ENCODE measurements at places on chromosomes 7 and 10. TPM values are rescaled to one million over a fixed set of nuclear protein-coding genes. Genes with fewer than 3 reads are reported as not detected.
A peak's percentile ranks its signal among the peaks of the same experiment; 100 is the strongest.

The PTPRE gene
- total RNA-seq, result 0.56 TPM

The GDF10 gene
- not detected for total RNA-seq

The ADAM12 gene
- 9.7 TPM for total RNA-seq

The LAMB1 gene
- total RNA-seq, result 117 TPM

GRCh38 chr10:115921795-115922194 is 351.2 kb downstream of the GFRA1 start:
- DNase-seq, result peak; percentile 19

DNA sequence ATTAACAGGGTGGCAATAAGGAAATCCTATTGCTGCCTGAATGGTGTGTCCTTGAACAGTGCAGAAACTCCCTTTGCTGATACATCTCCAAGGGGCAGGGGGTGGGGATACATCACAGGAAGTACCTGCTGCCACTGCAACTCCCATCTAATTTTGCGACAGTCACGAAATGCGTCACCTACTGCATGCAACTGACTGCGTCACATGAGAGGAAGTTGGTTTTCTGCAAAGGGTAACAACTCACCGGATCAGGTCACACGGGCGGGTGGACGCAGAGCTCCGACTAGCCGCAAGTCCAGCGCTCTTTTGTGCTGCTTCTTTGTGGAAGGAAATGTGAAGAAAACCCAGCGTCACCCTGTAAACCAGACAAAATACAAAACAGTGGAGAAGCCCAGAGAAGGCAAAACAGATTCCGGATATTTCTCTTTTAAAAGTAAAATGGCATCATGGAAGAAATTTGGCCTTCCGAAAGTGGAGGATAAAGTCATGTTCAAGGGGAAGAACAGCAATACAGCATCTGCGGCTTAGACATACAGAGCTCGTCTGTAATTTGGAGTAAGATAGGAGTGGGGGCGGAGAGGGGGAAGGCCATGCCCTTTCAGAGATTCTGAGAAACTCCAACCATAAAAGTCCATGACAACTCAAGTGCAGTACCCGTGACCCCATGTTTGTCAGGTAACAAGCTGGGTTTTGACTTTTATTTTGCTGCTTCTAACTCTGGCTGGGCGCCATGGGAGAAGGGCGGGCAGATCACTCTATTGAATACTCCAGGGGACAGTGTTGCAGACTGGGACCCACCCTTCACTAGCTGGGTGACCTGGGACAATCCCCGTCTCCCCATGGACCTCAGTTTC is 32.3 kb upstream of the PLEKHS1 start:
- DNase-seq, result no peak

GRCh38 chr7:5423976-5424748 is 528 bp upstream of the TNRC18 start:
- DNase-seq, result peak; percentile 99

DNA sequence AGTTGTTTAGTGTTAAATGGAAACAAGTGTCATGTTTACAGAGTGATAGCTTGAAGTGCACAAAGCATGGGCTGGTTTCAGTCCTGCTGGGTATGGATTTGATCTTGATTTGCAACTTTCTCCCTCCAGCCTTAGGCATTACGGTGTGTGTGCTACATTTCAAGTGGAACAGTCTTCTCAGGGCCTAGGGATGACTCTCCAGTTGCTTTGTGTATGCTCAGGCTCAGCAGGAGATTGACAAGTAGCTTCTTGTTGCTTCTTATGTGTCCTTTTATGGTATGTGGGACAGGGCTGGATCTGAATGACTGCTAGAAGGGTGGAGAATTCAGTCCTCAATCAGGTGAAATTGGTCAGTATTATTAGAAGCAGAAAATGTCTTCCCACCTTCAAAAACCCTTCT is 51.3 kb upstream of the PLEKHA1 start:
- no peak for DNase-seq

GRCh38 chr7:17815318-17815717 is 125.0 kb downstream of the SNX13 start:
- DNase-seq, result no peak

DNA sequence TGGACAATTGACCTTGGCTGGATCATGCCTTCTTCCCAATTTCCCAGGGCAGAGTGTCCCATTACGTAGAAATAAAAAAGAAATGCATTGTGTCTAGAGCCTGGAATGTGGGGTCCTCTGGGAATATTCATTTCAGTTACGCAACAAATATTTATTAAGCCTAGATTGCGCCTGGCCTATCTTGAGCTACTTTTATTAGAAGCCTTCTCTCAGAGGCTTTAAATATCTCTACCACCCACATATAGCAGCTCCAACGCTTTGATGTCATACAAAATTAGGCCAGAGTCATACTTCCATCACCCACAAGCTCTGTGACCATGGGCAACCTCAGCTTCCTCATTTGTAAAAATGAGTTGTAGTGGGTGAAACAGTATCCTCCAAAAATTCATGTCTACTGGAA is 24.9 kb upstream of the CARD11 start:
- no peak for DNase-seq

GRCh38 chr7:1321411-1322239 is 89.0 kb downstream of the UNCX start:
- DNase-seq, result no peak

- no peak for DNase-seq
Measured at GRCh38 chr10:73871295-73872189, 2.8 kb downstream of the CAMK2G start.

- DNase-seq, result no peak
Measured at GRCh38 chr7:116686812-116687419, 14.9 kb downstream of the MET start.

DNA sequence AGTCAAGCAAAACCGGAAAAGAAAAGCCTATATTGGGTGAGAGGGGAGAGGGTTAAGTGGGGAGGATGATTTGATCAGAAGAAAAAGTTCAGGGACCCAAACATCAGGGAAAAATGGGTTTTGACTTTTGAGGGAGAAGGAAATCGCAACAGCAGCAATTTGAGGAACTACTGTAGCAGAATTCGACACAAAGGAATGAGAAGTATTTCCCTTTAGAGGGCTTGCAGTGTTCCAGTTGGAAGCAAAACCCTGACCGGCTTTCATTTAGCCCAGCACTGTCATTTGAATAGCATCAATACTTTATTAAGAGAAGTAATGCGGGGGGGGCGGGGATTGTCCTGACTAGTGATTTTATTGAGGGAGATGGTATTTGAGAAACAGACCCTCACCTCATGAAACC is 37.2 kb upstream of the GATA3 start:
- DNase-seq, result peak; percentile 18

GRCh38 chr7:29345590-29345989 is 151.0 kb downstream of the CHN2 start:
- no peak for DNase-seq
